Activated CD4-positive, alpha-beta T cell treated with anti-CD3 and anti-CD28 coated beads for 36 hours (primary cell): ENCODE measurements at places on chromosomes 5 and 9. TPM values are rescaled to one million over a fixed set of nuclear protein-coding genes. Genes with fewer than 3 reads are reported as not detected.

Gene CNTNAP3B
- not detected for total RNA-seq

Gene IFNE
- not detected for total RNA-seq

Gene ANKRD33B
- 4.9 TPM for total RNA-seq

Gene CDO1
- total RNA-seq, result 0.16 TPM

Gene PDE6A
- total RNA-seq, result not detected

Gene SLC34A3
- total RNA-seq, result not detected

Gene NEUROG1
- not detected for total RNA-seq

Gene HAVCR2
- 12.6 TPM for total RNA-seq

Gene TGFBR1
- 18.6 TPM for total RNA-seq

Gene C6
- total RNA-seq, result not detected

Gene HTR1A
- total RNA-seq, result not detected

Gene ZFP37
- 1.0 TPM for total RNA-seq

Gene FAT2
- total RNA-seq, result not detected

Gene PIP5K1B
- 1.6 TPM for total RNA-seq

Gene PCDHGA9
- total RNA-seq, result 0.09 TPM

Gene WDR31
- 1.7 TPM for total RNA-seq

Gene GPBP1
- total RNA-seq, result 116 TPM

Gene SH2D3C
- total RNA-seq, result 30.3 TPM

Gene DBH
- total RNA-seq, result not detected

Gene RAPGEF1
- total RNA-seq, result 108 TPM
